ENCODE measurements at places on chromosomes 1 and 21. TPM values are rescaled to one million over a fixed set of nuclear protein-coding genes. Genes with fewer than 3 reads are reported as not detected.

The MATN1 gene
- total RNA-seq, result 1.0 TPM

The IRF6 gene
- 0.49 TPM for total RNA-seq

The CELA2B gene
- not detected for total RNA-seq

The KRTAP10-12 gene
- not detected for total RNA-seq

The ZBTB8B gene
- not detected for total RNA-seq

The HSPB7 gene
- not detected for total RNA-seq

The ADAMTS4 gene
- 4.0 TPM for total RNA-seq

The HSPG2 gene
- total RNA-seq, result 11.5 TPM

The PRDM15 gene
- total RNA-seq, result 12.1 TPM

The SEC22B gene
- 16.8 TPM for total RNA-seq

The MTARC1 gene
- not detected for total RNA-seq

The KIF21B gene
- total RNA-seq, result 91.7 TPM

The MYBPH gene
- not detected for total RNA-seq

The PFKFB2 gene
- 6.9 TPM for total RNA-seq

The PPIH gene
- 74.2 TPM for total RNA-seq

The LDLRAD2 gene
- total RNA-seq, result 0.05 TPM

The SLC44A5 gene
- total RNA-seq, result 0.70 TPM

The CYP4Z1 gene
- total RNA-seq, result not detected

The S100A6 gene
- 219 TPM for total RNA-seq

The FCGR3B gene
- not detected for total RNA-seq

The CATSPERE gene
- 0.38 TPM for total RNA-seq

The TNFRSF18 gene
- 324 TPM for total RNA-seq

The ACTL8 gene
- not detected for total RNA-seq

The CDK18 gene
- 3.3 TPM for total RNA-seq

The KCNJ9 gene
- total RNA-seq, result not detected

The S100A14 gene
- 1.4 TPM for total RNA-seq

The HFM1 gene
- total RNA-seq, result not detected

The CLDN19 gene
- not detected for total RNA-seq

The RAB3B gene
- 0.09 TPM for total RNA-seq

The TRAF3IP3 gene
- total RNA-seq, result 127 TPM

The FAAH gene
- 5.1 TPM for total RNA-seq

The ANKRD45 gene
- not detected for total RNA-seq

The KMO gene
- total RNA-seq, result not detected

The FAM110D gene
- not detected for total RNA-seq

The IL12RB2 gene
- total RNA-seq, result 136 TPM

The CD84 gene
- 10.2 TPM for total RNA-seq

The ATG4C gene
- 12.6 TPM for total RNA-seq

The NLRP3 gene
- total RNA-seq, result 0.38 TPM

The VAV3 gene
- 2.8 TPM for total RNA-seq

The DISC1 gene
- total RNA-seq, result 2.9 TPM

The C8B gene
- total RNA-seq, result not detected

The TRNP1 gene
- total RNA-seq, result 0.49 TPM

The C1orf185 gene
- not detected for total RNA-seq

The AMY2A gene
- total RNA-seq, result not detected
